Stimulated activated naive CD4-positive, alpha-beta T cell (primary cell): ENCODE measurements at places on chromosomes 5 and 9.
A peak's percentile ranks its signal among the peaks of the same experiment; 100 is the strongest.

GRCh38 chr9:112295174-112295573 is 38.2 kb downstream of the PTBP3 start:
- no peak for DNase-seq

DNA sequence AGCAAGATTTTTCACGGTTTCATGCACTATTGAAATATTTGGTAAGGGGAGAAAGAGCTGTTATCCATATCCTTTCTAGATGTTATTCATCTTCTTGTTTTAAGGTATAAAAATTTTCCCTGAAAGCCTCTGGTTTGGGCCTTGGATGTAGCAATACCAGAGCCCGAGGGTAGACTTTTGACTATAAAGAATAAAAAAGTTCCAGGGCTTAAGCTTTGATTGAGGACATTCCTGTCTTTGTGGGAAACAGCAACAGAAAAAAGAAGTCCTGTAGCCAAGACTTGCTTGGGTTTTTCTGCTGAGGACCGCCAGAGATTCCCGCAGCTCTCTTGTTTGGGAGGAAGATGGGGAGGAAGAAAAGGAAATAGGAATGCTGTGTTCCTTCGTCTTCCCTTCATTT is 440.0 kb upstream of the WWC1 start:
- DNase-seq, result no peak

DNA sequence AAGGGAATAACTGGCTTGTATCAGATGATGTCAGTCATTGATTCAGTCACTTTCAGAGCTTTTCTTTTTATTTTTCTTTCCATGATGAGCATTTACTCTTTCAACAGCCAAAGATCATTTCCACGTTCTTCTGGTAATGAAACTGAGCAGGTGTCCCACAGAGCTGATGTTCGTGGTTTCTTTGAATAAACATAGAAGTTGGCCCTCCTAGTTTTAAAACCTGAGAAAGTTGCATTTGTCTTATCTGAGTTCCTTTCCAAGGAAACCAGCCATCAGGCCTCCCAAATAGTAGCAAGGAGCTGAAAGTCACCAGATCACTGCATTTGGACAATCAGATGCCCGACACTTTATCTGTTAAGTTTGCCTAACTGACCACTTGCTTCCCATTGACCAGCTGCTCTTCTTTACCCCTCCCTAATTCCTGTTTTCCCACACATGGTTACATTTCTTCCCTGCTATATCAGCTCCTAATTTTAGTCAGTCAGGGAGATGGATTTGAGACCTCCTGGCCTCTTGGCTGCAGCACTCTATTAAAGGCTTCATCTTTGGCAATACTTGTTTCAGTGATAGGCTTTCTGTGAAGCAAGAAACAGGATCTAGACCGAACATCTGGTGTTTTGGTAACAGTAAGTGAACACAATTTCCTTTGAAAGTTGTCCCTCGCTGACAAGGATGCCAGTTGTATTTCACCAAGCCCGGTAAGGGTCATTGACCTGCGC is 420.8 kb downstream of the CHSY3 start:
- DNase-seq, result no peak

GRCh38 chr9:34662526-34663302 is at the start of gene CCL27:
Gene CCL27, minus strand, starts transcription at chr9:34662657. Its CDS starts 24 bp downstream, at chr9:34662633.
- peak; percentile 7 for DNase-seq

DNA sequence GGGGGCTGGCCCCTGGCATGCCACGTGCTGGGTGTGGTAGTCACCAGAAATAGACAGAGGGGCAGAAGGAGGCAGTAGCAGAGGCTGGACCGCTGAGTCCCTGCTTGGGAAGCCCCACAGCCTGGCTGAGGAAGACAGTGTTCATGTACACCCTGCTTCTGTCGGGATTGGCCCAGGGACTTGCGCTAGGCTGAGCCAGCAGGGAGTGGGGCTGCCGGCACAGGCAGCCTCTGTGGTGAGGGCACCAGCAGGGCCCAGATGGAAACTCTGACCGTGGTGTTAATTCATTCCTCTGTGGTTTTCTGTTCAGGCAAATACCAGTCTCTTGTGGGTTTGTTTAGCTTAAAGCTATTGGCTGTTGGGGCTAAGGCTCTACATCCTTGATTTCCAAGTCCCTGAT is 108.6 kb upstream of the RAD23B start:
- DNase-seq, result no peak
